ENCODE measurements at places on chromosomes 16 and 17. TPM values are rescaled to one million over a fixed set of nuclear protein-coding genes. Genes with fewer than 3 reads are reported as not detected.

GRCh38 chr17:14214271-14214670 lies 22.4 kb downstream of the CDRT15 start:
- DNase-seq: peak; percentile 8

- no peak for DNase-seq
These were observed 5.5 kb downstream of the SEC14L1 start for GRCh38 chr17:77146246-77146632.

GRCh38 chr17:40480501-40481003 lies 20.9 kb downstream of the TNS4 start:
- DNase-seq: no peak

The PPM1E gene
- total RNA-seq: under 0.01 TPM

The CCL5 gene
- 1.1 TPM for total RNA-seq

The C17orf50 gene
- total RNA-seq: not detected

The DRC3 gene
- 1.1 TPM for total RNA-seq

The KRTAP4-1 gene
- total RNA-seq: not detected

DNA sequence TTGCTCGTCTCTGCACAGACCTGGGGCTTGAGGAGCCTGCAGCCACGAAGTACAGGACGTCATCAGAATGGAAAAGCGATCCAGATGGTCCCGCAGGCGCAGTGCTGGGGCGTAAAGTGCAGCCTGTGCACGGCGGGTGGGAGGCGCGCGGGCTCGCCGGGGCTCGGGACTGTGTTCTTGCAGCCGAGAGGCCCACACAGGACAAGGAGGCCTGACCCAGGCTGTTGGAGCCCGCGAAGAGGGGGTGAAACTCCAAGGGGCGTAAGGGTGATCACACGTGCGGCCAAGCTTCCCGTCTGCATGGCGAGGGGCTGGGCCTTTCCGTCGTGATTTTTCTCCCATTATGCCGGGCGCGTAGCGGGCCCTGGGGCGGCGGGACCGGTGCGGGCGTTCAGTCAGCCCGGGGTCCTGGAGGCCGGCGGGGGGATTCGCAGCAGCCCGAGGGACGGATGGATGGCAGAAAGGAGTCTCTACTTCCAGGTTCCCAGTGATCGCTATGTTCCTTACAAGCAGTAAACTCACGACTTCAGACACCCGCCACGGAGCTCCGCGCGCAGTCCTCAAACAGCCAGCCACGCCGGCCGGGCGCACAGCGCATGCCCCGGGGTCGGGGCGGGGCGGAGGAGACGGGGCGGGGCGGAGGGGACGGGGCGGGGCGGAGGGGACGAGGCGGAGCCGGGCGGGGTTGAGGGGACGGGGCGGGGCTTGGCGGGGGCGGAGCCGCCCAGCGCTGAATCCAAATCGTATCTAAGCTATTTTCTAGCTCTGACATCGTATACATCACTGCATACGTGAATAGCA lies 141.0 kb upstream of the KCNJ18 start:
- DNase-seq: peak; percentile 75

- no peak for DNase-seq
These were observed 17.4 kb downstream of the RNF213 start for GRCh38 chr17:80277751-80278671.

The WNK4 gene
- total RNA-seq: not detected

- no peak for DNase-seq
These were observed 97.0 kb upstream of the FA2H start for GRCh38 chr16:74871608-74872007.

The NAGPA gene
- total RNA-seq: 33.7 TPM

GRCh38 chr17:2251098-2251497 lies 52.5 kb downstream of the SMG6 start:
- no peak for DNase-seq

The TMEM88 gene
- 1.1 TPM for total RNA-seq

The PKMYT1 gene
- 91.4 TPM for total RNA-seq

The SRCIN1 gene
- not detected for total RNA-seq

The KPNA2 gene
- 387 TPM for total RNA-seq

DNA sequence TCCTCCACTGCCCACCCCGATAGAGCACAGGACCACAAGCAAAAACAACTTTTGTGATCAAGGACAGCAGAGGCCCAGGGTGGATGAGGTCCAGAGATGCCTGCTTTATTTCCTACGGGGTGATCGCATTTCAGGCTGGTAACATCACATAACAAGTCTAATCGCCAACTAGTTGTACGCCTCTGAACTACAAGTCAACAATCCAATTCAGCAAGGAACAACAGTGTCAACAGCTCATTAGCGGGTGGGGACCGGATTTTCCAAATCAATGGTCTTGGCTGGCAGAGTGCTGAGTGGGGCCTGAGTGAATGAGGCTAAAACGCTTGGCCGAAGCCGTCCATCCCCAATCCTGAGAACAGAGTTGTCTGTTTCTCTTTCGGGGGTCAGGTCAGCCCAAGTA lies 17.1 kb downstream of the MRM3 start:
- DNase-seq: no peak

The GDPD1 gene
- total RNA-seq: not detected

DNA sequence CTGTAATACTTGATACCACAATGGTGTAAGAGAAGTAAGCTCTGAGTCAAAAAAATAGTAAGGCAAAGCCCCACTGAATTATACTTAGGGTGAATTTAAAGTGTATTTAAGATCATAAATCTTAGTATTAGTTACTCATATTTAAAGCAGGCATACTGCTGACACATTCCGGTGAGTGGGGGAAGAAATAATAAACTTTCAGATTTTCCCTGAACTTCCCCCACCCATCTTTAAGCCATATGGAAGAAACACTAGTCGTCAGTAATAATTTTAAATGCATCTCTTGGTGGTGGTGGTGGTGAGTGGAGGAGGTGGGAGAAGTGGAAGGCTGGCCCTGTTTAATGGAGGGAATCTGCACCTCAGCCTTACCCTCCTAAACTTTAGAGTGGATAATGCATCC lies 20.5 kb downstream of the MPHOSPH6 start:
- no peak for DNase-seq

The TBC1D3G gene
- not detected for total RNA-seq

The SLC52A1 gene
- not detected for total RNA-seq

The CNGB1 gene
- total RNA-seq: not detected

The GAST gene
- not detected for total RNA-seq

GRCh38 chr17:49920030-49920769 lies 48.8 kb upstream of the DLX4 start:
- no peak for DNase-seq

The RND2 gene
- 0.06 TPM for total RNA-seq

The SLC43A2 gene
- total RNA-seq: 3.7 TPM

- DNase-seq: no peak
These were observed 3.2 kb downstream of the TMEM208 start for GRCh38 chr16:67229906-67230808.

GRCh38 chr16:29972992-29973383 lies 680 bp upstream of the TAOK2 start:
- DNase-seq: no peak

GRCh38 chr17:596763-597644 lies 117.6 kb downstream of the VPS53 start:
- DNase-seq: peak; percentile 45

The CX3CL1 gene
- not detected for total RNA-seq

The CRYM gene
- not detected for total RNA-seq

GRCh38 chr16:81891736-81892364 lies 112.8 kb downstream of the PLCG2 start:
- DNase-seq: peak; percentile 25

The CCDC47 gene
- 60.3 TPM for total RNA-seq

DNA sequence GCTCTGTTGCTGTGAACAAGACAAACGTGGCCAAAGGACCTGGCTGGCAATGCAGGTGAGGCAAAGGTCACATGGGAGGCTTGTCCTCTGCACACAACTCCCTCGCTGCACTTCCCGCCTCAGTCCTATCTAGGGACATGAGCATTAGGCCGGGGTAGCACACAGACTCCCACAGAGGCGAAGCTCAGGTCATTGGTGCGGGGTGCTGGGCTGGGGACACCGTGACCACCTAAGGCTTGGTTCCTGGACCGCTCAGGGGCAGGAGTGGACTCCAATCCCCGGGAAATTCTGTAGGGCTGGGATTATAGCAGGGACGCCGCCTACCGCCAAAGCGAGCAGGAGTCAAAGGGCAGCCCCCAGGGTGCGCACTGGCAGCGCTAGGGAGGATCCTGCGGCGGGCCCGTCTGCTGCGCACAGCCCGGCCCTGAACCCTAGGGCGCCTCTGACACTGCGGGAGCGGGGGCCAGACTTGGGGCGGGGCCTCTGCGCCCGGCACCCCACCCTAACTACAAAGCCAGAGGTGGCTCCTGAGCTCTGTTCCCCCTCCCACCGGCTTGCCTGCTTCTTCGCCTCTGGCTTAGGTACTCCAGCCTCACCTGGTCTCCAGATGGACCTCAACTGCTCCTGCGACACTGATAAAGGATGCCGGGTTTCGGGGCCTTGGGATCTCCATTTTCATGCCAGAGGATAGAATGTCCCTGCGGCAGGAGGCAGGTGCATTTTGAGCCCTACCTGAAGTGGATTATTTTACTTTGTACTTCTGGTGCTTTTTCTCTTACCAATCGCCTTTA lies 3.9 kb upstream of the MT1B start:
- DNase-seq: no peak

DNA sequence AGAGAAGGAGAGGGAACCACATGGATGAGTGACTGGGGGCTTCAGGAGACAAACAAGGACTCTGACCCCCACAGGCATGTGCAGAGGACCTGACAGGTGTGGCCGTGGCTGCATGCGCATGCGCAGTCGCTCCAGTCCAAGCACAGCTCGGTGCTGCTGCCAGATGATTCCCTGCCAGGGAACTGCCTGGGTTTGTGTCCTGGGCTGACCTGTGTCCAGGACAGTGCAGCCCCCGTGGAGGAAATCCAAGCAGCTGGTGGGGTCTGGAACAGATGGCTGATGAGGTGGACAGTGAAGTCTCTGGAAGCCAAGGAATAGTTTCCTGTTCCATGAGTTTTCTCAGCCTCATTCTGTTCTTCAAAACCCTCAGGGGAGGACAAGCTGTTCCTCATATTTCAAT lies 27.3 kb downstream of the LASP1 start:
- DNase-seq: peak; percentile 97

DNA sequence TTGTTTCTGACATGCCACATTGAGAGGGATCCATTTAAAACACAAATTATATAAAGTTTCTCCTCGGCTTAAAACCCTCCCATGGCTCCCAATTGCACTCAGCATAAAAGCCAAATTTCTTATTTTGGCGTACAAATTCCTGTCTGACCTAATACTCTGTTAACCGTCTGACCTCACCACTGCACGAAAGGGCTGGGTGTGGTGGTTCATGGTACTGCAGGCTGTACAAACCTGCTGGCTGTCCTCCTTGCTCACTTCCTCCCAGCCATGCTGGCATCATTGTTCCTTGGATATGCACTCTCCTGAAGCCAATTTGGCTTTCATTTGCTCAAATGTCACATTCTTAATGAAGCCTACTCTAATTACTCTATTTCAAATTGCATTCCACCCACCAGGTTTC lies 301.6 kb upstream of the C16orf82 start:
- DNase-seq: no peak

Measured in LHCN-M2 (cell line).